ENCODE measurements at places on chromosomes 5 and 9.

DNA sequence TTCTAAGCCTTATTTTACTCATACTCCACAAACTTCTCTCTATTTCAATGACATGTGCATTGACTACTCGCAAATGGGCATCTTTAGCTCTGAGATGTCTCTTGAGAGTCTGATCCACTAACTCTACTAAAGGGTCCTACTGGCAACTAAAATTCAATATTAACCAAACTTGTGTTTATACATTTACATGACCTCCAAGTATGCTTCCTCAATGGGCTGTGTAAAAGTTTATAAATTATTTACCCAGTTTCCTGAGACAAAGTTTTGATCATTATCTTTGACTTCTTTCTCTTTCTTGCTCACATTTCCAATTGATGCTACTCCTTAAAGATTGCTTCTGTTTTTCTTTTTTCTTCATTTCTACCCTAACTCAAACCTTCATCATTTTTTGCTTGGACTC, 510.1 kb upstream of the DAB2 start:
- no peak for DNase-seq

- DNase-seq: peak; percentile 80
These were observed 48.6 kb downstream of the RGS3 start for GRCh38 chr9:113511856-113512761.

DNA sequence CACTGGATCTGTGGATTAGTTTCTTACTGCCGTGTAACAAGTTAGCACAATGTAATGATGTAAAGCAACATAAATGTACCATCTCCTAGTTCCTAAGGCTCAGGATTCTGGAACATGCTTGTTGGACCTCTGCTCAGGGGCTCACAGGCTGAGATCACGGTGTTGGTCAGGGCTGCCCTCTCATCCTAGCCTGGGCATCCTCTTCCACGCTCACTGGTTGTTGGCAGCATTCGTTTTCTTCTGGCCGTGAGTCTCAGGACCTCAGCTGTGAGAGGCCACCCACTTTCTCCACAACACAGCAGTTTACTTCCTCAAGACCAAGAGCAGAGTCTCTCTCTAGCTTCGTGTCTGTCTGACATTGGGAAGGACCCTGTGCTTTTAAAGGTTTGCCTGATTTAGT, 17.3 kb downstream of the RASGEF1C start:
- no peak for DNase-seq

DNA sequence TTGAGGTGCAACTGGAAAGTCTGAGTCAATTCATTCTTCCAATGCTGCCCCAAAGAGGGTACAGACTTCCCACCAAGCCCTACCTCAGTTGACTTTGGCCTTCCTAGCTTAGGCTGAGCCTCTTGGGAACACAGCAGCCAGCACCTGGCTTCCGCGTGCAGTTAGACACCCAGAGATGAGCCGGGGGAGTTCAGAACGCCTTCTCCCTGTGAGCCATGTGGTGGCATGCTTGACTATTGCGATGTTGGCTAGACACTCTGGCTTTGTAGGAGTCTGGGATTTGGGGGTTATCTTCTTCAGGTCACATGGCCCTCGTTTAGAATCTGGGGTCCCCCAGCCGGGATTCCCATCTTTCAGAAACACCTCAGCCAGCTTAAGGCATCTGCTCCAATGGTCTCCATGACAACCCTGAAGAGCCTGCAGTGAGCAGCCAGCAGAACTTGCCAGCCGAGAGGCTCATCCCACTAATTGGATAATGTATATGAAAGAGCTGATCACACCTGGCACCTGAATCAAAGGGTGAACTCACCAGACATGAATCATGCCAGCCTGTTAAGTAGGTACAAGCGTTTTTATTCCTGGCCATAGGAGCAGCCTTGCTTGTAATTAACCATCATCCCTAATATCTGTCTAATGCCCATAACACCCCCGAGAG, 167.5 kb downstream of the SYK start:
- DNase-seq: no peak

DNA sequence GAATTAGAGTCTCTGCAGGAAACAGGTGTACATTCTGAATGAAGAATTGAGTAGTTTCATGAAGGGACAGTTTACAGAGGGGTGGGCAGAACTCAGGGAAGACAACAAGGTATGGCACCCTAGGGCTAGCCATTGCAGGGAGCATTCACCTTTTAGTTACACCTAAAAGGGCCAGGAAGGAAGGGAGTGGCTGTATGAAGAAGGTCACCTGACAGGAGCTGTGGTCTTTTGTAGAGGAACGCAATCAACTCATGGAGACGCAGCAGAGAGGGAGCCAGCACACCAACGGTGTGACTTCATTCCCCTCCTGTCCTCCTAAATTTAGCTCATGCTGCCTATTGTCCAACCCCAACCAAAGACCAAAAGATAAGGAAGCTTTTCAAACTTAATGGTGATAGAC, 12.7 kb upstream of the ZCCHC7 start:
- peak; percentile 25 for DNase-seq

DNA sequence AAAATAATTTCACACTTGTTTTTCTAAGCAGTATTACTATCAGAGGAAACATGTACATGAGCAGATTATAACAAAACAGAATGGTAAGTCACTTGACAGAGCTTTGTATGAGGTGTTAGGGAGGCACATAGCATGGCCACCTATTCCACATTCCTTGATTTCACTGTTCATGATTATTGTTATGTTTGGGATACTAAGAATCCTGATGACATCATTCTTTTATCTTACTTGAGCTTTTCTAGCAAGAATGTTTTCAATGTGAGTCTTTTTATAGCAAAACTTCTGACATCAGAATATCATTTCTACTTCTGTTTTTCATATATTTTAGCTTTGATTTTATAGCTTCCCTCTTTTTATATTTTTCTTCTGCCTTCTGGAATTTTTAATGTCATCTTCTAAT, 208.2 kb downstream of the DMRTA1 start:
- no peak for DNase-seq

DNA sequence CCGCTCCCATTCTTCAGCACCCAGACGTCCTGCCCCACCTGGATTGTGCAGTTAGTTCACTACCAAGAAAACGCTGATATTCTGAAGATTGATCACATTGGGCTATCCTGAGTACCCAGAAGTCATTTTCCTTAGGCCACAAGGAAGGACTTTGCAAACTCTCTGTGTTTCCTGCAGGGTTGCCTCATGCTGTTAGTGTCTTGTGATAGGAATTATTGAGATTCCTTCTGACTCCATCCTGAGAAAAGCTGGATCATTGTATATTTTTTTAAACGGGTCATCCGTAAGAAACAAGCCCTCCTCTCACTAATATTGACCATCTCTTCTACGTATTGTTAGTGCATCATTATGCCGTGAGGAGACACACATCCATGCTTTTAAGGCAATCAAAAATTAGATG, 96.0 kb upstream of the DAPK1 start:
- DNase-seq: no peak

GRCh38 chr9:98495530-98495929, 213.2 kb downstream of the GABBR2 start:
- DNase-seq: no peak

- DNase-seq: no peak
These were observed 18.2 kb downstream of the RIOK2 start for GRCh38 chr5:97164846-97165245.

DNA sequence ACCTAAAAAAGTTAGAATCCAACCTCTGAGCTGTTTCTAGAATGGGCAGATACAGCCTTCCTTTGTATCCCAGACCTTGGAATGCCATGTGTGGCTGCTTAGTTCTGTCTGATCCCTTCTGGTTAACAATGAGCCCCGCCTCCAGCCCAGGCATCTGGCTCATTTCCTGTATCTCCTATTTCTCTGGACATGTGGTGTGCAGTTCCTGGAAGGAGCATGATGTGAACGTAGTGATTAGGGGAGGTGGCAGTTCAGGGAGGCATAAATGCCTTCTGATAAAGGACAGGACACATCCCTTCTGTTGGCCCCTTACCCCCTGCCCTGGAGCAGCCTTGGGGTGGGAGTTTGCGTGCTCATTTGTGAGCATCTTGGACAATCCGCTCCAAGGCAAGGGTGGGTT, 243.0 kb downstream of the ZSWIM6 start:
- DNase-seq: no peak

DNA sequence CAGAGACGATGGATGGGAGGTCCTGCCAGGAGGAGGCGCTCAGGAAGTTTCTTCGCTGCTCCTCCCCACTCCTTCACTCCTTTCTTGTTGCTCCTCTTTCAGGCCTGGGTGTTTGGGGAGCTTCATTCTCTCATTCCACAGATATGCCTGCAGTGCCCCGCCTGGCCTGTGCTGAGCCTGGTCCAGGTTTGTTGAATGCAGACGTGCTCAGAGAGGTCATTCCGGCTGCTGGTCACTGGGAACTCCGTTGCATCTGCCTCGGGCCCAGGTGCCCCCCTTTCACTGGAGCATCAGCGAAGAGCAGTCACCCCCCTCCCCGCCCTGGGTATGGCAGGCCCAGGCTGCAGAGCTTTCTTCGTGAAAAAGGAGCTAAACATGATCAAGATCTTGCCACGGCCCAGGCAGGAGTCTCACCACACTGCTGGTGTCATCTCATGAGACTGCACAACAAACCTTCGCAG, 15.5 kb downstream of the SURF6 start:
- no peak for DNase-seq

GRCh38 chr5:124859027-124859426, 112.6 kb upstream of the ZNF608 start:
- DNase-seq: no peak

DNA sequence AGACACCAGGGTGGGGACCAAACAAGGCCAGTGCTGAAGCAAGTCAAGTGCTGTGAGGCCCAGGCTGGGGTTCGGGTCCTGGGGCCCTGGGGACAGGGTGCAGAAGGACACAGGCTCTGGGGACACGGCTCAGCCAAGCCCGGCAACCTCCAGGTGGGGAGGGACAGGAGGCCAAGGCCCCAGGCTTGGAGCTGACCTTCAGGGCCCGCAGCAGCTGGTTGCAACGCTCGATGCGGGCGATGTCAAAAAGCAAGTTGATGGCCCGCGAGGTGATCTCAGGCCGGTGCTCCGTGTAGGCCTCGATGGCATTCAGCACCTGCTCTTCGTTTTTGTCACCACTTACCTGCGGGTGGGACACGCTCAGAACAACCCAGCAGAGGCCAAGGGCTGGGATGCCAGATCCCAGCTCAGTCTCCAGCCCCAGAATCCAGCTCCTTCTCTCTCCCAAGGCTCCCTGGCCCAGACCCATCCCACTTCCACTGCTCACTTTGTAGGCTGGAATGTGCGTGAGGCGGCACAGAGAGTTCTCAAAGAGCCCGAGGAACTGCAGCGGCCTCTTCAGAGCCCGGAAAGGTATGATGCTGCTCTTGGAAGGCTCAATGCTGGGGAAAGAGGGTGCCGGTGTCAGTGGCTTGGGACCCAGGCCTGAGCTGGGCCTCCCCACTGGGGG, 20.7 kb downstream of the ZER1 start:
- DNase-seq: no peak

DNA sequence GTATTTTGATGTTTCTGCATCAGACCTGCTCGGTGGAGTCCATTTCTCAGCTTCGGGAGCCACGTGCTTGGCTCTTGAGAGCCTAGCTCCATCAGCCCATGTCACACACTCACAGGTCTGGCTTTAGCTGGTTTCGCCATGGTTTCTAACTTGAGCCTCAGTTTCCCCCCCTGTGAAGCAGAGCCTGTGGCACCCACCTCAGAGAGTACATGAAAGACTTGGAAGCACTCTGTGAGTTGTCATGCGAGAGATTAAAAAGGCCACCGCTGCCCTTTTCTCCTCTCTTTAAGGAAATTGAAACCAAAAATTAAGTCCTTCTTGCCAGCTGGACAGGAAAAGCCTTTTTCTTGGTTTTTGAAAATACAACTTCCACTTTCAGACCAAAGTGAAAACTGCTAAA, 8.8 kb downstream of the TENT4A start:
- no peak for DNase-seq

DNA sequence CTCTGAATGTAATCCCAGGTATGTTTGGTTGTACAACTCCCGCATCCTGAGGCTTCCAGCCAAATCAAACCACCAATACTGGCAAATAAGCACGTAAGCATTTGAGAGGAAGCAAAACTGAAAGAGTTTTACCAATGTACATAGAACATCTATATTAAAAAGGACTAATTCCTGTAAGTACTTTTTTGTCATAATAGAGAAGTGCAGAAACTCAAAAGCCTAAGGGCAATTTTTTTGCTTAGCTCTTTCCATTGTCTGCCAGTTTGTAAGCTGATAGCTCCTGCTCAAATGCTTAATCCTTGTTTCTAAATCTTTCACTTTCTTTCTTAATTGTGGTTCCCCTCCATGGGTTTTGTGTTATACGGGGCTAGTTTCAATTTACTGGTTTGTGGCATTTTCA, 1151.8 kb downstream of the CDH12 start:
- DNase-seq: no peak

DNA sequence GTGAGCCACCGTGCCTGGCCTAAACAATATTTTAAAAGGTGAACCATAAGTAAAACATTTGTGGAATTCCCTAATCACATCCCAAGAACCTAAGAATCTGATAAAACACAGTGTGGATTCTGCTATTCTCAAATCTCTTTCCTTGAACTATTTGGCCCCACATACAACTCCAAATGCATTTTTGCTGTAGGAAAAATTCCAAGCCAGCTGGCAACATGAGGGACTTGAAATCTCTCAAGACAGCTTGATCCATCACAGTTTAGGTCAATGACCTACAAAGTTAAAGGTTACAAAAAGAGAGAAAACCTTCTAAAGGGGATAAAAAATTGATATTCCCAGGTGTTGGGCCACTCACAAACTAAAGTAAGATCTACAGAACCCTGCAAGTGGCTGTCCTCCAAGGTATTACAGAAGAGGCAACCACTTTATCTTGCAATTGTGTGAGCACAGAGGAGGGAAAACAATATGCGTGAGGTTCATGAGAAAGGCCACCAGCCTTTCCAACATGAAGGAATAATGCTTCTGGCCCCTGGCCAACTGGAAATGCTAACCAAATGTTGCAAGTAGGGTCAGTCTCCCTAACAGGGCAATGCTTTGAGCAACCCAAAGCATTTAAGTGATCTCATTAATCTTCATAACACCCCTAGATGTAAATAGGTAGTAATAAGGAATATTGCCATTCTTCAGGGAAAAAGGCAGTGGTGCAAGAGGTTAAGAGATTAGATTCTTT, 221.4 kb downstream of the SEMA5A start:
- no peak for DNase-seq

- DNase-seq: no peak
These were observed 202.9 kb downstream of the SYK start for GRCh38 chr9:91004484-91004883.

- DNase-seq: no peak
These were observed 186.5 kb downstream of the OSTF1 start for GRCh38 chr9:75274781-75275180.

DNA sequence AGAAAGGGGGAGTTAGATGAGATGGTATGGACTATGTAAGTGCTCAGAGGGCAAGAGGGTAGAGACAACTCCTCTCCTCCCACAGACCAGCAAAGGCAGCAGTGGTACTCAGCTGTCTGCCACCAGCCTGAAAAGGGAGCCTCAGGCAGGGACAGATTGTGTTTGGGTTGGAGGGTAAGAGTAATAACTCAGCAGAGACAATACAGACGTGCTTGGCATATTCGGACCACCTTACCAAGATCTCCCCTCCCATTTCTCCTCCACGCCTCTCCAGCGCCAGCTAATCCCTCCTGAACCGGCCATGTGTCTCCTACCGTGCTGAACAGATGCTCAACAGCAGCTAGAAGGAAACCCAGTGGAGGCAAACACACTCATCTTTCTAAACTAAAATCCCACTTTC, 180.8 kb downstream of the ASTN2 start:
- no peak for DNase-seq

GRCh38 chr5:153959134-153959957, 79.4 kb downstream of the FAM114A2 start:
- DNase-seq: no peak
